ENCODE measurements at places on chromosomes 4 and X.

DNA sequence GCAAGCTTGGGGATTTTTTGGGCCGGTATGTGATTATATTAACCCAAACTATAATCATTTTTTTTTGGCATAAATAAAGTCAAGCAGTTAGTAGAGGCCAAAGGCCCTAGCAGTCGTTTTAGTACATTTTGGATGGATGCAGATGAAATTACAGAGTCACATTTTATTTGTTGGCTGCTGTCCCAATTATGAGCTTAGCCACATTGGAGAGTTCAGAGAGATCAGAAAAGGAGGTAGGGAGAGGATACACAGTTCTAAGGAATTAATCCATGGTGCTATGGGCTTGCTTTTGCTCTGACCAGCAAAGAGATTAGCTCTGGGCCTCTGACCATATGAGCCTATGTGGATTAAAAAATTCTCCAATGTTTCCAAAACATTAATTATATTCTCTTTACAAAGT lies 395.1 kb downstream of the RAPGEF2 start:
- no peak for DNase-seq

GRCh38 chr4:647481-647880 lies 22.1 kb downstream of the PDE6B start:
- no peak for DNase-seq

GRCh38 chr4:181582595-181582994 lies 660.6 kb upstream of the TENM3 start:
- DNase-seq, result no peak

DNA sequence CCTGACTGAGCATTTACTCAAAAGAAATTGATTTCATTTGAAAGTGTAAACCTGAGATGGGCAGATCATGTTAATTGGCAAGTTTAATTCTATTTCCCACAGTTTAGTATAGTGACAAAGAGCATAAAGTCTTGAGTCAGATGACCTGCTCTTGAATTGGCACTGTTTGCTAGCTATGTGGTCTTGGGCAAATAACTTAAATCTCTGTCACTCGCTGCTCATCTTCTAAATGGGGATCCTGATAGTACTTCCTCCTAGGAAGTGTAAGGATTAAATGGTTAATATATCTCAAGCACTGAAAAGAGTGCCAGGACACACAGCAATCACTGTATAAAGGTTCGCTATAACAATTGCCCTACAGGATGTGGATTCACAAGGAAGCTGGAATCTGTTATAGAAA lies 242.8 kb upstream of the JADE1 start:
- no peak for DNase-seq

- no peak for DNase-seq
These were observed 35.3 kb upstream of the HAND2 start for GRCh38 chr4:173565281-173565680.

DNA sequence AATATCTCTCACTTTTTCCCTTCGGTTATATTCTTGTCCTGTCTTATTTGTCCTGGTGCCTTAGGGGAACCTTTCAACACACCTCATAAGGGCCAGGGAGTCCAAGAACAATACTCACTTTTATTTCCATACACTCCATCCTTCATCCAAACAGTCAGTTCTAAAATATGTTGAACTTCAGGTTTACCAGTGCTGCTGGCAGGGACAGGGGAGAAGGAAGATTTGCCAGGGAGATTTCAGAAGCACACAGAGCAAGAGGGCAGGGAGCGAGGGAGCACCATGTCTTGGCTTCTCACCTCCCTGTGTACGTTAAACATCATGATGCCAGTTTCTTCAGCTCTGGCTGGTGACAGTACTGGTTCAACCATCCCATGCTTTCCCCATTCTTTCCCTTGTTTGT lies 631.1 kb upstream of the FAT1 start:
- DNase-seq, result no peak

DNA sequence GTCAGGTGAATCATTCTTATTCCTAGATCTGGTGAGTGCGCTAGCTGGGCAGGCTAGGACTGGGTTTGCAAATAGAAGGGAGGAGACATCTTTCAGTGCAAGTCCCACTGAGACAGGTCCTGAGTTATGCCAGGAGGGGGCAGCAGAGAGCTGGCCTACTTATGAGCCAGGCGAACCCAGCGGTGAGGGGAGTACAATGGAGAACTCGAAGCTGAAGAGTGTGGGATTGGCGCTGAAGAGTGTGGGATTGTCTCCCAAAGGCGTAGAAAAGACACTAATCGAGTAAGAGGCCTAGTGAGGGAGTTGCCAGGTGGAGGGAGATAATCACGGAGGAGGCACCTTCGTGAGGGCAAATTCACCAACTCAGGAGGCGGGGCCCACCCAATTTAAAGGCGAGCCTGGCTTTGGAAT lies 91.7 kb upstream of the CXorf66 start:
- DNase-seq, result peak; percentile 7

DNA sequence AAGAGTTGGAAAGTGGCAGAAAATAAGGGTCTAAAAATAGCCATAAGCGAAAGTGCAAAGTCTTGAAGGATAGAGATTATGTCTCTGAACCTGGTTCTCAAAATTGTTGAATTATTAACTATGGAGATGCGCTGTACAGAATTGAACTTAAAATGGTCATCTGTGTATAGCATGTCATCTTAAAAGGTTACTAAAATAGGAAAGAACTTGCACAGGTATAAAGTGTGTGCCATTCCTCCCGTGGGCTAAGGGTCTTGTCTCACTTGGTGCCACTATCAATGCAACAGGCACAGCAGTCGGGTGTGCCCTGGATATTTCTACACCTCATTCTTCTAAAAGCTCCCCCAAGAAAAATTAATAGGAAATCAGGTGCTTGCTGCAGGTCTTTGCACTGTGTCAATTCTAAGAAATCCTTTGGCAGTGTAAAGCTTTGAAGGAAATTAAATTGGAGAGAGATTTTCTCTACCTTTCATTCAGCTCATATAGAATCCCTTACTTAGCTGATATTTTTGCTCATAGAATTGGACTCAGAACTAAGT lies 2.4 kb downstream of the SORBS2 start:
- DNase-seq, result no peak

GRCh38 chrX:124910611-124911010 lies 409.1 kb upstream of the TEX13C start:
- DNase-seq, result no peak

DNA sequence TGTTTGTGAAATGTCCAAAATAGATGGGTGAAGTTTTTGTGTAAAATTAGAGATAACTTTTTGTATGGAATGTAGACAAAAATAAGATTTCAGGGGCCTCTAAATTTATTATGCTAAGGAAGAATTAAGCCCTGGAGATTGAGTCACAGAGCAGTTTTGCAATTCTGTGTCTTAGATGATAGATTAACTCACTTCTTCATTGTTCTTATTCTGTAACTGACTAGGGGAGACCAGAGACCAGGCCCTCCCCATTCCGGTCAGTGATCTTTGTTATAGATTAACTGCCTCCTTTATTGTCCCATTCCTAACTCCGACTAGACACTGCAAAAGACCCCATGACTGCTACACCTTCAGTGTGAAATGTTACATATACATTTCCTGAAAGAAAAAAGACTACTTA lies 238.4 kb upstream of the TAPT1 start:
- no peak for DNase-seq

DNA sequence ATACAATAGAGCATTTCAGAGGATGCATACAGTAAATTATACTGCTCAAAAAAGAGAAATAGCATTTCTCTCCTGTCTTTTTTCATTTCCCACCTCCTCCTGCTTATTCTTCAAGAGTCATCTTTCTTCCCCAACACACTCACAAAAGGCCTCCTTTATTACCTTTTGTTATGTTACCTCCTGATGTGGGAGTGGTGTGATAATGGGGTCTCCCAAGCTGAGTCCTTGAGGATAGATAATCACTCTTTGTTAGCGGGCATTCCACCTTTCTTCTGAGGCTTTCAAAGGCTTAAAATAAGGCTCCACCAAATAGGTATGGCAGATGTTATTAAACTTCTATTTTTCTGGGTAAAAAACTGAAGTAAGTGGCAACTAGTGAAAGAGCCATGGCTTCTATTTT lies 159.8 kb downstream of the CPEB2 start:
- no peak for DNase-seq

- DNase-seq, result no peak
These were observed 71.7 kb downstream of the YIPF6 start for GRCh38 chrX:68570598-68570997.

- DNase-seq, result no peak
These were observed 15.3 kb upstream of the PITX2 start for GRCh38 chr4:110638089-110638746.

DNA sequence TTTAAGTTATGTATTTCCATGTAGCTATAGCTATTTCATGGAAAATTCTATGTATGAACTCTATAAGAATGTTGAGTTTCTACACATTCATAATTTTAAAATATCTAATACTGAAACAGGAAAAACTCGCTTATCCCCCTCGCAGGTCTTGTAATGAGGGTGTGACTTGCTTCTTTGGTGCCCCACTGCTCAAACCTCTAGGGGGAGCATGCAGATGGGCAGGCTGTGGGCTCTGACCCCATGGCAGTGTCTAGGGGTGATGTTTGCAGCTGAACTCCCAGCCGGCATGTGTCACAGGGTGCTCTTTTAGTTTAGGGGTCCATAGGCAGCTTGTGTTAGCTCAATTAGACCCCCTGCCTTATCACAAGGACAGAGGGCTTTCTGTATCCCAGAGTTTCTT lies 1825.7 kb upstream of the ADGRL3 start:
- DNase-seq, result no peak

- DNase-seq, result no peak
These were observed 25.5 kb downstream of the VEGFC start for GRCh38 chr4:176767183-176767582.

DNA sequence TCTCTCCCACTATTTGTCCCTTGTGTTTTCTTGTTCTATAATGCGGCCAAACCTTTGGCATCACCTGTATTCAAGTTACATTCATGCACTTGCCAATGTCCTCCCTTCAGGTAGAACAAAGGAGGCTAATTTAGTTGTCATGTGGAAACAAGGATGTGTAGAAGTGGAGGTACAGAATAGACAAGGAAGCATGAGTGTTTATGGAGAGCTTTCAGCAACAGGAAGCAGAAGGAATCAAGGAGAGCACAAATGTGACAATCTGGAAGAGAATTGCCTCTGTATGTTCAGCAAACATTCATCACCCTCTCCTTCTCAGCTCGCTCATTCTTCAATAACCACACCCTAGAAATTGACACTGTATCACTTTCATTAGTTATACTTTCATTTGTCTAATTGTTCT lies 103.4 kb downstream of the SLC7A11 start:
- no peak for DNase-seq

DNA sequence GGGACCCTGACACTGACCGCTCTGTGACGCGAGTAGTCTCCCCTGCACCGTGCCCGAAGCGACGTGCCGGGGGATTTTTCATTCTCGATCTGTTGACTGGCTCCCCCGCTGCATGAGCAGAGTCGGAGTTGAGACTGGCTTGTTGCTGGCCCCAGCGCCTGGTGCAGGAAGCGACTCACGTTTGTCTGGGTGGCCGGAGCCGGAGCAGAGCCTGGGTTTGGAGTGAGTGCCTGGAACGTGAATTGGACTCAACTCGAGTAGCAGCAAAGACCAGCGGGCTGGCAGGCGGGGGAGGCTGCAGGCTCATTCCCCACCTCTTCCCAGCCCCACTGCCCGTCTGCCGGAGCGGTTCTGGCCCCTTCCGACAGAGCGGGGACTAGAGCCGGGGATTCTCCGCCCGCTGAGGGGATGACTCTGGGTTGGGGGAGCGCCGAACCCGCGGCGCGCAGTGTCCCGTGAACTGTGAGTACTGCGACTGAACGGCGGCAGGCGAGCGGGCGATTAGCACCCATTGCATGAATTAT lies 554 bp downstream of the PCDH7 start:
- DNase-seq, result no peak

GRCh38 chrX:1581132-1581531 lies 10.3 kb upstream of the AKAP17A start:
- DNase-seq, result peak; percentile 54

- no peak for DNase-seq
These were observed 17.8 kb downstream of the IGSF1 start for GRCh38 chrX:131271274-131271673.

DNA sequence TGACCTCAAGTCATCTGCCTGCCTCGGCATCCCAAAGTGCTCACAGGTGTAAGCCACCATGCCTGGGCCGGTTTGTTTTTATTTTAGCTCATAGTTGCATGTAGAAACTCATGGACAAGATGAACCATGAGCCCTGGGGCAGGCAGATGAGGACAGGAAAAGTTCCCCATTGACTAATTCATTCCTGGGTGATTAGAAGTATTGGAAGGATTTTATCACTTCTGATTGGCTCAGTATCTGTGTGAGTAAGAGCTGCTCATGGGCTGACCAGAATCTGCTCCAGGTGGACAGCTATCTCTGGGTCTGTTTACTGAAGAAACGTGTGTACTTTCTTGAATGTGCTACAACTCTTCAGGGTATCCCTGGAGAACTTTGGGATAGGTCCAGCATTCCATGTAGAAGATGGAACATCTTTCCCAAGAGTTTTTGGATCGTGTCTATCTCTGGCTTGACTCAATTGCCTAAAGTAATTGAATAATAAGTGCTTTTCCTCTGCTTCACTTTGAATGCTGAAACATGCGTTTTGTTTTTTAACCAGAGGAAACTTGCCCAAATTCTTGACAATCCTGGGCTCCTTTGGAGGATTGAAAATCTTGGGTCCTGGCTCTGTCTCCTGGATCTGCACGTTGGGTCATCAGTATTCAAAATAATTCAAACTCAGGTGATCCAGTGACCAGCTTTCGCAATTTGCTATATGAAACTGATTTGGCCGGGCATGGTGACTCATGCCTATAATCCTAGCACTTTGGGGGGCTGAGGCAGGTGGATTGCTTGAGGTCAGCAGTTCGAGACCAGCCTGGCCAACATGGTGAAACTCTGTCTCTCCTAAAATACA lies 88.6 kb upstream of the DHRSX start:
- DNase-seq, result no peak

- DNase-seq, result no peak
These were observed 2.0 kb upstream of the ZDHHC9 start for GRCh38 chrX:129845616-129846190.

DNA sequence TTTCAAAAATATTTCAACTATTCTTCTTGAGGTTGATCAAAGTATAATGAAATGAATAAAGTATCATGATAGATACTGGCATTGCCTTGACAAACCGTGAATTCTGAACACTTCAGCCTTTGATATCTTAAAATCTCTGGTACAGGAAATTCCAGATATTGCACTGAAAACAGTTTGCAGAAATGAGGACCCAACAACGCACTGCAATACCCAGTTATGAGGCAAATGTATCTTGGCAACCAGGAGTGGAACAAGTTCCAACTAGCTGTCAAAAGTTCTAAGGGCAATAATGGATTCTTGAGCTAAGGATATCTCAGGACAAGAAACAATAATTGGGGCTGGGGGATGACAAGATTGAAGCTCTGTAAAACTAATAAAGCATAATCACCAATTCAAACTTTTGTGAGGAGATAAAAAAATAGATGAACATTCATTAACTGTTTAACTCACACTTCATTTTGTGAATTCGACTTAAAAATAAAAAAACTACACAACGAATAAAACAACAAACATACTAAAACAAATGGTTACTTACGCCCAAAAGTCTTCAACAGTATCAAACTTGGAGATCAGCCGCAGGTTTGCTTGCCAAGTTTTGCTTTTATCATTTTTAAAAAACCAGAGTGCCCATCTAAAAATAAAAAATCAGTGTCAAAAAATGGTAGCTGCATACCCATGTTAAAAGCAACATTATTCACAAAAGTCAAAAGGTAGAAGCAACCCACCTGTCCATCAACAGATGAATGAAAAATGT lies 38.1 kb downstream of the EIF4E start:
- no peak for DNase-seq

- DNase-seq, result no peak
These were observed 2.7 kb downstream of the ELOVL6 start for GRCh38 chr4:110195561-110196205.

- no peak for DNase-seq
These were observed 166.4 kb downstream of the DCLK2 start for GRCh38 chr4:150244600-150244999.

GRCh38 chr4:90580326-90580725 lies 453.1 kb downstream of the CCSER1 start:
- no peak for DNase-seq
